ENCODE measurements at places on chromosomes 4 and X.

DNA sequence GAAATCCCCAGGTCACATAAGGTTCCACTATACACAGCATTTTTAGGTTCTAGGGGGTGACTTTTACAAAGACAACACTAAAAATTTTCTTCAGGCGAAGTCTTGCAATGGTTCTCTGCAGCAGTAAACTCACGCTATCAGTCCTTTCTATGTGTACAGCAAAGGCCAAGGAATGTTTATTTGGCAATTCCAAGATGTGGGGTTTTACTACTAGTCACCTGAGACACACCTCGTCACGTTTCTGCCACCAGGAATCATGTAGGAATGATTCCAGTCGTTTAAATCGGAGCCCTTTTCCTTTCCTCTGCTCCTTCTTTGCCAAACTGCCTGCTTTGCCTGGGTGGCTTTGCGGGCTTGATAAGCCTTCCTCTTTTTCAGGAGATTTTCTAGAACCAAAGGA, 75.9 kb upstream of the ENPEP start:
- DNase-seq, result no peak

DNA sequence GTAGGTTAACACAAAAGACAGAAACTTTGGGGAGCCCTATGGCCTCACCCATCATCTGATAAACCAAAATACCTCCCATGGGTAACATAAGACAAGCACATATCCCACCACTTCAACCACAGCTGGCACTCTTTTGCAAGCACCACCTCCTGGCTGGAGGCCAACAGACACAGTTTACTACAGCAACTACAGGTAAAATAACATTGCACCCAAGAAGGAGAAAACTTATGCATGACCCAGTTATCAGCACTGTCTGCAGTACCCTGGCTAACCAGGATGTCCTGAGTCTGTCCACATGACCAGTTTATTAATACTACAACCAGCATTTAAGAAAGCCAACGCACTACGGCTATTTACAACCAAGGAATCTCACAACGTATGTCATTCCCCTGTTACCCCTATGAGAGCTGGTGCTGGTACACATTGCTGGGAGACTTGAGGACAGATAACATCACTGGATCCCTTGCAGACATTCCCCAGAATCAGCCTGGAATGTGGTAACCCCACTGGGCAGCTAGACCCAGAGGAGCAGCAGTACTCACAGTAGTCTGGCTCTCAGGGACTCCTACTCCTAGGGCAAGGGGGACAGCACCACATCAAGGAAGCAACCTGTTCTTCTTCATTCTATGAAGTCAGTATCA, 32.0 kb downstream of the ELF2 start:
- DNase-seq, result no peak

DNA sequence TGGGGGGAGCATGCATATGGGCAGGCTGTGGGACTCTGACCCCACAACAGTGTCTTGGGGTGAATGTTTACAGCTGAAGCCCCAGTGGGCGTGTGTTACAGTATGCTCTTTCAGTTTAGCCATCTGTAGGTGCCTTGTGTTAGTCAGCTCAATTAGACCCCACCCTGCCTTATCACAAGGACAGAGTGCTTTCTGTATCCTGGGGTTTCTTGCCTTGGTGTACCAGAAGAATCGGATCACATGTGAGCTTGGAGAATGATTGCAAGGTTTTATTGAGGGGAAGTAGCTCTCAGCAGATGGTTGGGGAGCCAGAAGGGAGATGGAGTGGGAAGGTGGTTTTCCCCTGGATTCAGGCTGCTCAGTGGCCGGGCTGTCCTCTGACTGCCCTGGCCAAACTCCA, 27.3 kb downstream of the SH3BGRL start:
- DNase-seq, result no peak

DNA sequence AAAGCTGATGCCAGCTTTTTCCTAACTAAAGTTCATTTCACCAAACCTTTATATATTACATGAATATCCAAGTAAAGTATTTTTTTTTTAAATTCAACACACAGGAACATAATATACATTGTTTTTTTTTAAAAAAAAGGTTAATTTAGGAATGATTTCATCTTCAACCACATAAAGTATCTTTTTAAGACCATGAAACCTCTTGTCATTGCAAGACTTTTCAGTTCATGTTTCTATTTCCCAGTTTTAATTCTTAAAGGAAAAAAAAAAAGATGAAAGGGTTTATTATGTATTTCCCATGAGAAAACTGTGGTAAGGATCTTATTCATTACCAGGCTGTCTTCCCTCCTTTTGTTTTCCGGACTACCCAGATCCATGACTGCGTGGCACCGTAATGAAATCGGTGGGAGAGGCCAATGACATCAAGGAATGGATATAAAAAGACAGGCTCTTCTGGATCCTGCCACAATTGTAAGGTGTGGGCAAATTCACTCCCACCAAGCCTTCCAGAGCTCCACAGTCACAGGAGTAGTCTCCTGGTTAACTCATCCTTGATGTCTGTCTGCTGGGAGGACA, 84.7 kb upstream of the CBR4 start:
- DNase-seq, result no peak

DNA sequence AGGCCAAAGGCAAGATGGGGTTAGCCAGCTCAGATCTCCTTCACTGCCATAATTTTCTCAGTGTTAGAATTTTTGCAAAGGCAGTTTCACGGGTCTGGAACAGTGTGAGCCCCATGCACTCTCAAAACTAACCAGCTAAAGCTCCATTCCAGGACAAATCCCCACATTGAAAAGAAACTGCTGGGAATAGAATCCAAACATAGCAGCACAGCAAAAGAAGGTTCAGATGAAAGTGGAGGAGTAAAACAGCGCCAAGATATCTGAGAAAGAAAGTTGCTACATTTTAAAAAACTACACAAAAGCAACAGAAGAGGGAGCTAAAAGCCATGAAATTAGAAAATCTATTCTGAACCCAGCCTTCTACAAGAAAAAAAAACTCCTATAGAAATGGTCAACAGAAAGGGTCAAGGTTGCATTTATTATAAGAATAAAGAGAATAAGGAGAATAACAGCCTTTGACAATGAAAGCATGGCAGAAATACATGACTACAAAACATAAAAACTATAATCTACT, 39.6 kb upstream of the SLC7A3 start:
- DNase-seq, result peak; percentile 18

- DNase-seq, result peak; percentile 32
Observed at GRCh38 chr4:37767546-37767945, 58.9 kb upstream of the PGM2 start.

- peak; percentile 52 for DNase-seq
Observed at GRCh38 chrX:40975951-40976350, 109.3 kb upstream of the USP9X start.

DNA sequence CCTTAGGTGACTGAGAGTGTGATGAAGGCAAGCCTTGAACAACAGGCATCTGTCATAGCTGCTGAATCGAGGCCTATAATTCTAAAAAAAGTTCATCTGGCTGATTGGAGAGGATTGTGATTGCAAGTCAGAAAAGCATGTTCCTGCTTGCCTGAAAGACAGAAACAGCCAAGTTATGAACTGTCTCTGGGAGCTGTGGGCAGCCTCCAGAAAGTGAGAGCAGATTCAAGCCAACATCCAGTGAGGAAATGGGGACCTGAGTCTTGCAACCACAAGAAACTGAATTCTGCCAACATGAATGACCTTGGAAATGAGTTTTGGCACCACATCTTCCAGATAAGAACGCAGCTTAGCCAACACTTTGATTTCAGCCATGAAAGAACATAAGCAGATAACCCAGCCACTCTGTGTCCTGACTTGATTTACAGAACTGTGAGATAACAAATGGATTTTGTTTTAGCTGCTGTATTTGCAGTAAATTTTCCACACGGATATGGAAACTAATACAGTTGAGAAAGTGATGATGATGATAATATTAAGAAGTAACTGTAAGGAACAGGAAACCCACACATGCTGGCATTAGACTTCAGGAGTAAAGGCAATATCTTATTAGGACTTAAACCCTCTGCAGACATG, 240.3 kb upstream of the NDST3 start:
- DNase-seq, result no peak

GRCh38 chr4:156609421-156609820, 362.2 kb downstream of the PDGFC start:
- no peak for DNase-seq

- DNase-seq, result no peak
Observed at GRCh38 chr4:5416637-5417036, 291.7 kb downstream of the EVC2 start.

DNA sequence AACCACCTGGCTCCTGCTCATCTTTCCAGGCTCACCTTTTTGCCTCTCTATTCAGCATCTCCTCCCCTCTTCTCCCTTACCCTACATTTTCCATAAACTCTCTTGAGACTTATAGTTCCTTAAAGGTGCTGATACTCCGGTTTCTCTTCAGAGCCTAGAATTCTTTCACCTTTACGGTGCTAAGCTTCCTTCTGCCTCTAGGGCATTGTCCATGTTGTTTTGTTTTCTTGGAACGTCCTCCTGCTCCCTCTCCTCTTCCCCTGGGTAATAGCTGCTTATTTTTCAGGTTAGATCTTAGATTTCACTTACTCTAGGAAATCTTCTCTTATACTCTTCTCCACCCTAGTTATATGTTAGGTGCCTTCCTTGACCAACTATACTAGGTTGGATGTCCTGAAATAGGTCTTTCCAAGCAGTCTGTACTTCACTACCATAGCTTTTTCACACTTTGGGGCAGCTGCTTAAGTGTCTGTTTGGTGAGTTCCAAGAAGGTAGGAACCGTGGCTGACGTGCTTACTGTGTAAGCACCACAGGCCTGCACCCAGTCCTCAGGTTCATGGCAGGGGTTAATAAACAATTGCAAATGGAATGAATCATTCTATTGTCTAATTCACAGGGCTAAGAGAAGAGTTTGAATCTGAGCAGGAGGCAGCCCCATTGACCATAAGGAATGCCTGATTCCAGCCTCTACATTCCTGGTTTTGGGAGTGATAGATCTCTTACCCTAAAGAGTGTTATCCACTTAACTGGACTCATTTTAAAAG, 227.5 kb downstream of the MGST2 start:
- DNase-seq, result no peak

DNA sequence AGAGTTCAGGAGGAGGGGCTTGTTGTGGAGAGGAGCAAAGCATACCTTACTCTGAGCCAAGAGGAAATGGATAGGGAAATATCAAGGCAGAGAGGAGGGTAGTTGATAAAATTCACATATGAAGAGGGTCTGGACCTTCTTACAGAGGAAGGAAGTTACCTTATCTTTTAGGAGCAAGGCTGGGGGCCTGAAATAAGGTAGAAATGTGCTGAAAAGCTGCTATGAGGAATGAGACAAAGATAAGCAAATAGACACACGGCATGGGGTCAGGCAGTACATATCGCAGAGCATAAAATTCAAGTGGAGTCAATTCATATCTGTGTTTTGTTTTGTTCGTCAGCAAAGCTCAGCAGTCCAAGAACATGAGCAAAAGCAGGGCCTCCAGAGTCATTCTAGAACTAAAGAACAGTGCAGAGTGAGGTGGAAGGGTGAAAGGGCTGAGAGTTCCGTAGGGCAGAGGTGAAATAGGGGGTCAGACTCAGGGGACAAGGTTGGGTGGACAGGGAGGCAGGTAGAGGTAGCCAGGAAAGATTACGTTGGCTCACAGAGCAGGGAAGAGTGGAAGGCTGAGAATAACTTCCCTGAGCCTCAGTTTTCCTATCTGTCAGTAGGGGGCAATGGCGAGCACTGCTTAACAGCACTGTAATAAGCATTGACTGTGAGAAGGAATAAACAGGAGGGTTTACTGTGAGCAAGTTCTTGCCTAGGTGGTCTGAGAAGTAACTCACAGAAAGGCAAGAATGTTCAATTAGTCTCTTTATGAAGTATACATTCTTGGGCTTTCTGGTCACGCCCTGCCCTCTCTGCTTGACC, 9.2 kb downstream of the VSIG4 start:
- peak; percentile 0 for DNase-seq

DNA sequence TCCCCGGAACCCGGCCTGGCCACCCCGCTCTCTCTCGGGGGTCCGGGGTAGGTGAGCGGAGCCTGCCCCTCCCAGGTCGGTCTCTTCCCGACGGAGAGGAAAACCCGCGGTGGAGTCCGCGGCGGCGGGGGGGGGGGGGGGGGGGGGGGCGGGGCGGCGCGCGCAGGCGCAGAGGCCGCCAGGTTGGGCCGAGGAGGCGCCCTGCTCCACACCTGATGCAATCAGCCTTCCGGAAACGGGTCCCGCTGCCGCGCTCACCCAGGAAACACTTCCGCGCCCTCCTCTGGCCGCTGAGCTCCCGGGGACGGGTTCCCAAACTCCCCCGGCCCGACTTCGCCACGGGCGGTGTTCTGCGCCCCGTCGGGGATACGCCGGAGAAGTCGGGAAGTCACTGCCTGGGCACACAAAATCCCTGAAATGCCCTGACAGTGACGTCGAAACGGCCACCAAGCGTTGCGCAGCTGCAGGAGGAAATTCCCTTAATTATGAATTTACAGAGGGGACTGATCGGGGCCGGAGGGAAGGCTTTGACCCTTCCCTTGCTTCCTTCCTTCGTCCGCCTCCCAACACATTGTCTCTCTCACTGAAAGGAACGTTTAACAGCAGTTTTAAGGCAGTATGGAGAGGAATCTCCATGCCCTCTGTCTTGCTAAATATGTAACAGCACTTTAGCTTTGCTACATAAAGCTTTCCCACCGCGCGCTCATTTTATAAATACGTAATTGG, 2.1 kb upstream of the APBB2 start:
- peak; percentile 65 for DNase-seq

DNA sequence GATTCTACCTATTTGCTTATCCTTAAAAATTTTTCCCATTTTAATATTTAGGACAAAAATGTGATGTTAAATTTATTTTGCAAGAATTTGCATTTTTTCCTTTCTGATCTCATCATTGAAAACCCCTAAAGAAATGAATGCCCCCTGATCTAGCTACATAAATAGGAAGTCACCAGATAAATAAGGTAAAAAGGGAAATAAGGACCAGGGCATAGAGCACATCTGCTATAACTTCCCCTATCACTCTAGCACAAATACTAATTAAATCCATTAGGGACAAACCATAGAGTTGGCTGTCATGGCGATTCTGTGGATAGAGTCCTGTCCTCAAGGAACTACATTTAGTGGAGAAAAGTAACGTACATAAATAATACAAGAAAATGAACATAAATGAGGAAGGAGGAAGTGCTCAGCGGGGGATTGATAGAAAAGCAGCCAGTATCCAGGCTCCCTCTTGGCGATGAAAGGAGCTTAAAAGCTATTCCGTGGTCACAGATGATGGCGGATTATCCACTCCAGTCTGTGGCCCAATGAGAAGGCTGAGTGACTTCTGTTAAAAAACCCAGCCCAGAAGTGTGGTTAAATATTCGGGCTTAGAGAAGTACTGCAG, 76.9 kb upstream of the RPL34 start:
- DNase-seq, result no peak

GRCh38 chr4:76857074-76857409, 40.9 kb downstream of the SOWAHB start:
- DNase-seq, result no peak

DNA sequence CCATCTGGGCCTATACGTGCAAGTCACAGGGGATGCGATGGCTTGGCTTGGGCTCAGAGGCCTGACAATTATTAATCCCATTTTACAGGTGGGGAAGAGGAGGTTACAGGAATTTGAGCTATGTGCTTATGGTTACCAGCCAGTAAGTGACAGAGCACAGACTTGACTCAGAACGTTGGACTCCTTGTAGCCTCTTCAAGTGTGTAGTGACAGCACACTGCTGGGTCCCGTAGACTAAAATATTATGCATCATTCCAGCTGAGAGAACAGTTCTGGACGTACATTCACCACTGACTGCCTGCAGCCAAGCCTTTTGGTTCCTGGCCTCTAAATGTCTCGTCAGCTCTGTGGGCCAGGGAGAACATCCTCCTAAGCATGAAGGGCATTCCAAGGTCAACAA, 314.5 kb downstream of the GPAT3 start:
- DNase-seq, result peak; percentile 63
